ENCODE measurements at places on chromosomes 1 and 21.
A peak's percentile ranks its signal among the peaks of the same experiment; 100 is the strongest.

GRCh38 chr21:42532466-42533181 is 19.0 kb downstream of the SLC37A1 start:
- no peak for DNase-seq

- DNase-seq = peak; percentile 99
Observed at GRCh38 chr1:201503397-201504176, 3.3 kb downstream of the CSRP1 start.

DNA sequence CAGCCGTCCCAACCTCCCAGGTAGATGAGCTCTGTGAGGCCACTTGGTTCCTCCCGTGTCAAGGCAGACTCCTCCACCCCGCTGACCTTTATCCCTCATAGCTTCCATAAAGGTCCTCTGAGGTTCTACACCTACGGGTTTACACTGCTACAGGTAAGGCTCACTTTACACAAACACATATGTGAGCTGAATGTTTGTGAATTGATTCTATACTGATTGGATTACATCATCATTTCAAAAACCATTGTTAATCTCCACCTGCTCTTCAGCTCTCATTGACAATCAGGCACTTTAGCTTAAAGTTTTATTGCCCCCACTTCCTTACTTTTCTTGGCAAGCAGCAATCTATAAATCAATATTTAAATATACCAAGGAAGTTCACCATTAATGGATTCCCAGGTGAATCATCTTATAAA is 12.8 kb upstream of the RGS16 start:
- DNase-seq = no peak

DNA sequence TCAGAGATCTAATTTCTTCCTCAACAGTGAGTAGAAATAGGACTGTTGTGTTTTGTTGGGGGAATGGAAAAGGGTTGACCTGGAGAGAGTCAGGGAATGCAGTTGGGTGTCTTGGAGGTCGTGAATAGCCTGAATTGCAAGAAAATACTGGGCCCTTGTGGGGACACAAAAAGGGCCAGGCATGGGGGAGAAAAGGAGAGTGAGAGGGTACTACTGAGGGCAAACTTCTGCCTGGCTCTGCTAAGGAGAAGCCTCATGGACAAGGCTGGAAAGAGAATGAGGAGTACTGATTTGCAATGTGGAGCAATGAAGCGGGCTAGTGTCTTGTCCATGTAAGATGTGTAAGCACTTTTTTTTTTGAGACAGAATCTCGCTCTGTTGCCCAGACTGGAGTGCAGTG is 96.2 kb upstream of the IRF2BP2 start:
- DNase-seq = no peak

- DNase-seq = peak; percentile 27
Observed at GRCh38 chr1:29254346-29254745, 18.0 kb downstream of the PTPRU start.

- no peak for DNase-seq
Observed at GRCh38 chr1:58748666-58749065, 35.2 kb downstream of the JUN start.

DNA sequence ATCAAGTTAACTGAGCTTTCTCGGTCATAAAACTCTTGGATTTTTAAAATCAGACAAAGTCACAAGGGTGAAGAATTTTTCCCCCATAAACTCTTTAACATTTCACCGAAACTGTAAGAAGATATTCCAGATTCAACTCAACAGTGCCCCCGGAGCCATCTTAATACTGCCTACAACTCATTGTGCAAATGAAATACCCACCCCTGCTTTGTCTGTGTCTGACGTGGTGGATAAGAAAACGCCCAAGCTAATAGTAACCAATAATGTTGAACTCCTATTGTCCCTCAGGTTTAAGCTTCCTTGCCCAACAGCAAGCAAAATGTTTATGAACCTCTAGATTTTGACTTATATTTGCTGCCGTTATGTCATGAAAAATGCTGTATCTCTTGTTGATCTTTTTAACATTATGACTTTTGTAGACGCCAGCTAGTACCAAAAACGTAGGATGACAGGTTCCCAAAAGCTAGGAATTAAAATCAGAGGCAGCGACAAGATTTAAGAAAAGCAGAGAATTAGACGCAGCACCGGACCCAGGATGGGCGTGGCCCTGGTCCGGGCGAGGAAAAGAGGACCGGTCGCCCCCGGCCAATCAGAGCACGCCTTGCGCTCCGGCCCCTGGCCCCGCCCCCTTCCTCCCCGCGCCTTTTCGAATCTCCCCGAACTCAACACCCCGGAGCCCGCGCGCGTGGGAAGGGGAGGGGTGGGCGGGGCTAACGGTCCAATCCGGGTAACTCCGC is 1.1 kb downstream of the STMN1 start:
- DNase-seq = peak; percentile 87
